SIG-M5 (cell line): ENCODE measurements at places on chromosomes 16 and 17.

GRCh38 chr16:3358871-3359270 lies 3.2 kb downstream of the OR2C1 start:
- DNase-seq = no peak

DNA sequence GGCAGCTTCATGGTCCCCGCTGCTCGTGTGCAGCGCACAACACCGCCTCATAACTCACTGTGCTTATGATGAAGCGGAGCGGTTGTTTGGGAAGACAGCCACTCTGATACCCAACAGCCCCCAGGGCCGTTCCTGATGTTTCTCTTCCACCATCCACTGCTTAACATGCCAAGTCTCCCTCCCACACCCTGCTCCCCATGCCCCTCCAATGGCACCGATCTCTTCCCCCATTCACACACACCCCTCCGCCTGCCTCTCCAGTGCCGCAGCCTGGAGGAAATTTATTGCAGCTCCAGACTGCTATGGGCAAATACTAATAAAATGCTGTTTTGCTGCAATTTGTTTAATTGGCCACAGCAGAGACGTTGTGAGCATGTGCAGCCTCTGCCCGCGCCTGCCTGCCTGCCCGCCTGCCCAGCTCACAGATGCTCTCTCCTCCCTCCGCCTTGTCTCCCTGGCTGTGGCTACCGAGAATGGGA lies 80.3 kb upstream of the LHX1 start:
- DNase-seq = no peak

DNA sequence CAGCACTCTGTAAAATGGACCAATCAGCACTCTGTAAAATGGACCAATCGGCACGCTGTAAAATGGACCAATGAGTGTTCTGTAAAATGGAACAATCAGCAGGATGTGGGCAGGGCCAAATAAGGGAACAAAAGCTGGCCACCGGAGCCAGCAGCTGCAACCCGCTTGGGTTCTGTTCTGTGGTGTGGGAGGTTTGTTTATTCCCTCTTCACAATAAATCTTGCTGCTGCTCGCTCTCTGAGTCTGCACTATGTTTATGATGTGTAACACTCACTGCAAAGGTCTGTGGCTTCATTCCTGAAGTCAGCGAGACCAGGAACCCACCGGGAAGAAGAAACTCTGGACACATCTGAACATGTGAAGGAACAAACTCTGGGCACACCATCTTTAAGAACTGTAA lies 20.5 kb downstream of the TMEM100 start:
- DNase-seq = no peak

GRCh38 chr17:54028986-54029580 lies 206.4 kb downstream of the KIF2B start:
- DNase-seq = no peak

GRCh38 chr16:68298312-68298711 lies 12.4 kb downstream of the SLC7A6OS start:
- DNase-seq = no peak

DNA sequence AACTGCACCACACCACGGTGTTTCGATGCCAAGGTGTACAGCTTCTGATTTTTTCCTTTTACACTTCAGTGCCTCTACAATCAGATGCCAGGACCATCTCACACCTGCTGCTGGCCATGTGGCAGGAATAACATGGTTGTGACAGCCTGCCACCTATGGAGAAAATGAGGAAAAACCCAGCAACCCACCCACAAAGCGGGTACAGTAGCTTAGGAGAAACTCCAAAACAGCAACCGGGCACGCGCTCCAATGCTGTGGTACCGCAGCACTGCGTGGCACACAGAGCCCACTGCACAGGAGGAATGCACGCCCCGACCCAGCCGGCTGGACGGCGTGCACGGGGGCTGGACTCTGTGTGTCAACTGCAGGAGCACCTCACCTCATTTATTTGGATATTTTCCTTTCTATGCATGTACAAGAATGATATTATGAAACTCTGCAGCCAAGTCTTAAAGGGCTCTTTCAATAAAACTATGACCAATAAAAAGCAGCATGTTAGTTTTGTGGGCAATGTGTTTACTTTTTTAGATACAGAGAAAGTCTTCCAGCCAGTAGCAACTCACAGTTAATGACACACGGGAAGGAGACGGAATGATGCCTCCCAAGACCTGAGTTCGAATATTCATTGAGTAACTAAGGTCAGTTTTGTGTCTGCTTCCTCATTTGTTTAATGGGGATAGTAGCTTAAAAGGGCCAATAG lies 45.9 kb downstream of the MAP1LC3B start:
- no peak for DNase-seq

GRCh38 chr16:48161906-48162305 lies 6.1 kb upstream of the ABCC12 start:
- no peak for DNase-seq

DNA sequence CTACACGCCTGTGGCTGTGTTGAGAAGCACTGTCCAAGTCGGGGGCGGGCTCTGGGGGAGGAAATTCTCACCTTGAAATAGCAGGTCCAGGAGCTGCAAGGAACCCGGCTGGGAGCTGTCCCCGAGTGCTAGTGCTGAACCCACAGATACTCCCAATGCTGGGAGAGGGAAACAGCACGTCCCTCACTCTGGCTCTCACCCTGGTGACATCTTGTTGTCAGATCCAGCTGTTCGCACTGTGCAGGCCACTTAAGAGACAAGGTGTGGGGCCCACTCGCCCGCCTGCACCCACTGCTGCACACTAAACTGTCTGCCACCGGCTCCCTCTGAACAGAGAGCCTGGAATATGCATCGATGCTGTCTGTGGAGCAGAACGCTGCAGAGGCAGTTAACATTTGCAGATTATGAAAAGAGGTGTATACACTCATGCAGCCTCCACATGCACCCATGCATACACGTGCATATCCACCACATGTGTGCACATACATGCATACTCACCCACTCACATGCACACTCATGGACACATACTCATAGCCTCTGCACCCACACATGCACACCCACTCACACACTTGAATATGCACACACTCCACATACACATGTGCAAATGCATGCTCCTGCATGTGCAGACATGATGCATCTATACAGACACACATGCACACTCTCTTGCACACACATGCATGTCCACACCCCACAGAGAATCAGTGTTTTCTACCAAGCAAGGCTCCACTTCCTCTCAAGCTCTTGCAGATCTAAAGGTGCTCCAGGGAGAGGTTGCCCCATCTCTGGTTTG lies 42.0 kb downstream of the MGAT5B start:
- DNase-seq = no peak

- DNase-seq = no peak
These were observed 968 bp downstream of the AGRP start for GRCh38 chr16:67482233-67482924.

- no peak for DNase-seq
These were observed 31.0 kb upstream of the PITPNM3 start for GRCh38 chr17:6587310-6587709.

- no peak for DNase-seq
These were observed 30.0 kb downstream of the WFDC1 start for GRCh38 chr16:84324434-84325262.

DNA sequence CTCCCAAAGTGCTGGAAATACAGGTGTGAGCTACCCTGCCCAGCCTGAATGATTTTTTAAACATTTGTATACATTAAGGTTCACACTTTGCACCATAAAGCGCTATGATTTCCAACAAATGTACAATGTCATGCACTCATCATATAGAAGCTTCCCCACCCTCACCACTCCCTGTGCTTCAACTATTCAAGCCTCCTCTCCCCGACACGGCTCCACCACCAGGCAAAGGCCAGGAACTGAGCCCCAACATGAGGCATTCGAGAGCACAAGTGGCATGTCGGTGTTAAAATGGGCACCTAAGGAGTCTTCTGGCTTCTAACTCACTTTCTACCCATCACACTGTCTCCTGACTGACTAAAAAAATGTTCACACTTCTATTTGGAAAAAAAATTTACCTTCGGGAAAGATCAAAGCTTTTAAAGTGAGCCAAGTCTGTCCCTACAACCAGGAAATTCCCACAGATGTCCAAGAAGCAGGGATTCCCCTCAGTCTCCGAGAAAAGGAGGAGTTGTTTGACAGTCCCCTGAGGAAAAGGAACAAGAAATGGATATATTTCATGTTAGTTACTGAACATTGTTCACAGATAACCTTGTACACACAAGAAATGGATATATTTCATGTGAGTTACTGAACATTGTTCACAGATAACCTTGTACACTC lies 37.7 kb downstream of the TMEM204 start:
- DNase-seq = no peak
